Activated CD4-positive, alpha-beta T cell treated with anti-CD3 and anti-CD28 coated beads for 24 hours (primary cell): ENCODE measurements at places on chromosomes 3 and 15.

- DNase-seq: no peak
Observed at GRCh38 chr3:45145223-45145622, 955 bp downstream of the CDCP1 start.

GRCh38 chr3:33664195-33664594 is 53.9 kb downstream of the CLASP2 start:
- DNase-seq: no peak

GRCh38 chr15:39244776-39245175 is 336.1 kb upstream of the THBS1 start:
- no peak for DNase-seq

DNA sequence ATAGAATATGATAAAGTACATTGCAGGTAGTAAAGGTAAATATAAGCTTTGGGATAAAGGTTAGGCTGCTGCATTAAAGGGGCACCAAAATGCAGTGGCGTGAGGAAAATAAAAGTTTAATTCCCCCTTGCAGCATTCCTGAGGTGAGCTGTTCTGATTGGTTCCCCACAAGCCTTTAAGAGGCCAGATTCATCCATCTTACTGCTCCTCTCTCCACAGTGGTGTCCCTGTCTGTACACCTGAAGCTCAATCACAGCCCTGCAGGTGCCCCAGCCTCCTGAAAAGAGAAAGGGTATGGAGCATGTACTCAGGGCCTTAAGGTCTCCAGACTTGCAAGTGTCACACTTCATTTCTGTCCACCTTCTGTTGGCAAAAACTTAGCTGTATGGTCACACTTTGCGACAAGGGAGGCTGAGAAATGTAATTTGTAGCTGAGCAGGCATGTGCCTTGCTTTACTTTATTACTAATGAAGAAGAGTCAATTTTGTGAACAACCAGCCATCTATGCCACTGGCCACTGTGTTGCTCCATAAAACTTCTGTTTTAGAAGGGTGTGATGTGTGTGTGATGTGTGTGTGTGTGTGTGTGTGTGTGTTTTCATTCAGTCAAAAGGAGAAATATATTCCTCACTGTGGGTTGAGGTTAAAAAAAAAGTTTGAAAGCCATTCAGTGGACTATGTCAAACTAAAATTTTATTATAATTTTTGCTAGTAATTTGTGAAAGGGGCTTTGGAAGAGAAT is 12.8 kb downstream of the LACTB start:
- DNase-seq: no peak

DNA sequence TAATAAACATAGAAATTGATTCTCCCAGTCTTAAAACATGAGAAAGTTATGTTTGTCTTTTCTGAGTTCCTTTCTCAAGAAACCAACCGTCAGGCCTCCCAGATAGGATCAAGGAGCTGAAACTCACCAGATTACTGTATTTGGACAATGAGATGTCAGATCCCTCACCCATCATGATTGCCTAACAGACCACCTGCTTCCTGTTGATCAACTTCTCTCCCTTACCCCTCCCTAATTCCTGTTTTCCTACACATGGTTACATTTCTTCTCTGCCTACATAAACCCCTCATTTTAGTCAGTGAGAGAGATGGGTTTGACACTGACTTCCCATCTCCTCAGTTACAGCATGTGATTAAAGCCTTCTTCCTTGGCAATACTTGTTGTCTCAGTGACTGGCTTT is 917.5 kb downstream of the FHIT start:
- DNase-seq: no peak

DNA sequence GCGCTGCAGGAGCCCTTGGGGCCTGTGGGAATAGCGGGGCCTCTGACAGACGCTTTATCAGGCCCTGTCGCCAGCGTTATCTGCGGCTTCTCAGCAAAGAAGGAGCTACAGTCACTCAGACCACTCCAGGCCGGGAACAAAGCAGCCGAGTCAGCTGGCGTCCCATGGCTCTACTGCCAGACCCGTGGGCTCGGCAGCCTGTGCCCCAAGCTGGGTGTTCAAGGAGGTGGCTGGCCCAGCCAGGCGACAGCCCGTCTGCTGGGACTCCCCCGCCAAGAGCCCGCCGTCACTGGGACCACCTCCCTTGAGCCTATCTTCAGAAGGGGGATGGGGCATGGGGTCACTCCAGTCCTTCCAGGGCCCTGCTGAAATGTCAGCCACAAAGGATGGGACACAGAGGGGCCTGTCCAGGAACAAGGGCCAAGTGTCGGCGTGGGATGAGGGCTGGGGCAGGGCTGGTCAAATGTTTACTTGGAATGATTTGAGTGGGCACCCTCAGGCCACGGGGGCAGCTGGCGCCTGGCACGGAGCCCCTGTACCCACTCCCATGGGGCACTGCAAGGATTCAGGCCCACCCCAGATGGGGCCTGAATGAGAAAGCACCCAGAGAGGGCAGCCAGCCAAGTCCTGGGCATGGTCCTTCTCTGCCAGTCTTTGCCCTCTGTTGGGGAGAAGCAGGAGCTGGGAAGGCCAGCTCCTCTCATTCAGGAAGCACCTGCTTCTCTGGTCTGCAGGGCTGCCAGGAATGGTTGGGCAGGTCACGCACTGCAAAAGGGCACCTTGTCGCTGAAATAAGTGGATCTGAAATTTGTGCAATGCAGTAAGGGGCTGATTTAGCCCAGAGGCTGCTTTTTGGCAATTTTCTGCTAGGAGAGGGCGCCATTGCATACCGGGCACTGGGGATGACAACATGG is 148.3 kb downstream of the SMAD6 start:
- DNase-seq: no peak

- no peak for DNase-seq
Observed at GRCh38 chr3:52483081-52483480, 12.1 kb upstream of the STAB1 start.

DNA sequence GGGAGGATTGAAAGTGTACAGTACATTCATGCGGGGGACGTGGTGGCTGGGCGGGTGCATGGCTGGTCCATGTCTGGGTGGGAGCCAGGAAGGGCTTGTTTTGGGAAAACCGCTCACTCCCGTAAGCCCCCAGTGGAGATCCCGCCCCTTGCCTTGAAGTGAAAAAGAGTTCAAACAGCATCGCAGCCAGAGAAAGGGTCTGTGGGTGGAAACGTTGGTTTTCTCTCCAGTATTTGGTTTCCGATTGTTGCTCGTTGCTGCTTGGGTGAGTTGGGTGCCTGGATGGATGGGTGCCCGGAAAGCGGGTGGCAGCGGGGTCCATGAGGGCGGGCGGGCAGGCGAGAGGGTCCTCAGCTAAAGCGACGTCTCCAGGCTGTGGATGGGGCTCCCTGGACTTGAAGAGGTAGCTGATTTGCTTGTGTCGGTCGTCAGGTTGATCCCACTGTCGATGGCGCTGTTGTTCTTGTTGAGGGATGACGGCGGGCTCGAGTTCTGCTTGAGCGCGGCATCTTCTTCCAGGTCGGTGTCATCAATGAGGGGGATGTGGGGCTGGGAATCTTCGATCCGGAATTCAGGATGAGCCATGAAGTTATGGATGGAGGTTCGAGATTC is 7.7 kb upstream of the SEC13 start:
- DNase-seq: no peak

DNA sequence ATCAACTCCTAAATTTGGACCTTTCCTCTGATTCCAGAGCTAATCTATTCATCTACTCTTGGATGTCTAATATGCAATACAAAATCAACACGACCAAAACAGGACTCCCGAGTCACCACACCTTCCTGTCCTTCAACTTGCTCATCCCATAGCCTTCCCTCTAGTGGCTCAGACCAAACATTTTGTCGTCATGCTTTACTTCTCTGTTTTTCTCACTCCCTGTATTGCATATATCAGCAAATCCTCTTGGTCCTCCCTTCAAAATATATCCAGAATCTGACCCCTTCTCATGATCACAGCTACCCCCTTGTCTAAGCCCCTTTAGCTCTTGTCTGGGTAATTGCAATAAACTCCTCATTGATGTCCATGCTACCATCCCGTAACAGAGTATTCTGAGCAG is 30.5 kb upstream of the DCP1A start:
- no peak for DNase-seq

GRCh38 chr3:170815936-170816335 is 54.1 kb downstream of the RPL22L1 start:
- DNase-seq: no peak

- no peak for DNase-seq
Observed at GRCh38 chr3:65318231-65318630, 630.4 kb upstream of the ADAMTS9 start.
